B cell (primary cell): ENCODE measurements at places on chromosomes 16 and 17. TPM values are rescaled to one million over a fixed set of nuclear protein-coding genes. Genes with fewer than 3 reads are reported as not detected.

- no peak for DNase-seq
Measured at GRCh38 chr16:87733190-87733589, 32.6 kb downstream of the KLHDC4 start.

DNAAF1 gene
- total RNA-seq: 0.29 and 0.30 TPM in 2 replicates

AURKB gene
- 0.41 and 1.1 TPM in 2 replicates for total RNA-seq

GJD3 gene
- not detected in 2 replicates for total RNA-seq

- no peak for DNase-seq
Measured at GRCh38 chr16:70421014-70421413, 17.9 kb downstream of the ST3GAL2 start.

CCDC144A gene
- 4.3 and 4.8 TPM in 2 replicates for total RNA-seq
